ENCODE measurements at places on chromosomes 13 and 19.

DNA sequence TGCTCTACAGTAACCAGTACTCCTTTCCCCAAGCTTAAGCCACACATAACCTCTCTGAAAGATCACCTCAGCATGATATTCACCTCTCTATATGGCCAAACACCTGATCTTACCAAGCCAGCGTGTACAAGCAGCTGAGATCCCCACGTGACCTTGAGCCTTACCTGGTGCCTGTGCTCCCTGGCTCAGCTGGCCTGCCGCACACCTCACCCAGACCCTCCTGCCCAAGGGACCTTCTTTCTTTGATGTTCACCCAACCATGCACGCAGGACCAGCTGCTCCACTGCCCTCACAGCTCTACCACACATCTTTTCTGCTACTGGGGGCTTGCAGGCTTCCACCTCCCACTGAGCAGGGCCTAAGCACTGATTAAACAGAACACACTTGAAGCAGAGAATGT lies 9.0 kb downstream of the DHRS12 start:
- no peak for DNase-seq

GRCh38 chr13:100636004-100636403 lies 38.6 kb downstream of the TMTC4 start:
- DNase-seq = no peak

- DNase-seq = no peak
These were observed 2.2 kb downstream of the RINL start for GRCh38 chr19:38875656-38876395.

DNA sequence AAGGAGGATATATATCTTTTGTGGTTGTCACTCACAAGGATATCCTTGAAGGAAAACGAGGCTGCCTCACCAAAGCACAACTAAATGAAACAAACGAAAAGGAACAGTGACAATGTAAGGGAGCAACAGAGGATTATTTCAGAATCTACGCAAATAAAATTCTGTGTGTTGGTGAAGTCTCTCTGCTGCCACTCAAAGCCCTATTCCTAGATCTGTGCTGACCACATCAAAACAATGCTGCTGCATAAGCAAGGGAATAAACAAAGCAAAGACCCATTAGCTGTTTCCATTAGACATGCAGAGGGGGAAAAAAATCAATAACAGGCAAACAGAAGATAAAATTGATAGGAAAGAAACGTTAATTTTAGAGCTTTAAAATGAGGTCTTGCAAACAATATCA lies 204.4 kb downstream of the MZT1 start:
- no peak for DNase-seq

Data from fibroblast of skin of back (primary cell).